Activated CD4-positive, alpha-beta T cell treated with anti-CD3 and anti-CD28 coated beads for 24 hours (primary cell): ENCODE measurements at places on chromosomes 7 and 10.

DNA sequence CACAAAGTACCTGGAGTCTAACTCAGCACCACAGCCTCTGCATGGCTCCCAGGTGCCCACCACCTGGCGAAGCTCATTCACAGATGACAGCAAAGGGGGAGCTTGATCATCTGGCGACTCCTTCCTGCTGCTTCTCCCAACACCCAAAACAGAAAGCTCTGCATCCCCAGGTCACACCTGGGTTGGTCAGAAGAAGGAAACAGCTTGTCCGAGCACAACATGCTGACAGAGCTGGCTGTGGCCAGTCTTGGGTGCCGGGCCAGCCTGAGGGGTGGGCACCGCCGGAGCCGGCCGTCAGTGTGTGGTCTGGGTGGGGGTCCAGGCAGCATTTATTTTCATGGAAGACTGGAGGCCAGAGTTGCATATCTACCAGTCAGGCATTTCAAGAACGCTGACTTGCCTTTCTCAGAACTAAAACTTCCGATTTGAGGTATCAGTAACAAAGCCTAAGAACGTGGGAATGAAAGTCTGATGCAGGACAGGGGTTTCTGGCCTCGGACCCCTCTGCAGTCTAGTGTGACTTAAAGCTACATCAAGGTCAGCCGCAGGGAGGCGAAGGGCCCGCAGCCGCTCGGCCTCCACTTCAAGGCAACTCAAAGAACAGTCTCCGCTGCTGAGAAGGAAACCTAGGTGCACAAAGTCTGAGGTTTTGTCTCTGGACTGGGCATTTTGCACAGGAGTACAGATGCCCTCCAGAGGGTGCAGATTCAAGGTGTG is 109.6 kb downstream of the CYTH3 start:
- no peak for DNase-seq

- no peak for DNase-seq
Measured at GRCh38 chr7:76009672-76010600, 15.5 kb upstream of the TMEM120A start.

DNA sequence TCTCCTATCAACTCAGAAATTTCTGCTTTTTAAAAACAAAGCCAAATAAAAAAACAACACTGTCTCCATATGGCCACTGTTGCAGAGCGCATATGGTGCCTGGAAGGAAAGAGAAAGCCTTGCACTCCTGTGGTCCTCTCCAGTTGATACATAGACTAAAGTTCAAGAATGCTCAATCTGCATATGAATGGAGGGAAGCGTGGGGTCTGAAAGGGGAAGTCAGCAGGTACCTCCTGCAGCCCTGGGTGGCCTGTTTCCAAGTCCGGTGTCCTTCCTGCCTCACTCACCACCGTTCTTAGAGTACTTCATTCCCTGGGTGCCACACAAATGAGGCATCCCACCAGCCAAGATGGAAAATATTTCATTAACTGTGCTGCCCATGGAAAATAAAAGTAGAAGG is 138.3 kb upstream of the PALS2 start:
- no peak for DNase-seq

GRCh38 chr7:151406886-151407583 is 2.8 kb downstream of the WDR86 start:
- DNase-seq: no peak

- DNase-seq: no peak
Measured at GRCh38 chr7:19427944-19428343, 280.9 kb downstream of the POLR1F start.

DNA sequence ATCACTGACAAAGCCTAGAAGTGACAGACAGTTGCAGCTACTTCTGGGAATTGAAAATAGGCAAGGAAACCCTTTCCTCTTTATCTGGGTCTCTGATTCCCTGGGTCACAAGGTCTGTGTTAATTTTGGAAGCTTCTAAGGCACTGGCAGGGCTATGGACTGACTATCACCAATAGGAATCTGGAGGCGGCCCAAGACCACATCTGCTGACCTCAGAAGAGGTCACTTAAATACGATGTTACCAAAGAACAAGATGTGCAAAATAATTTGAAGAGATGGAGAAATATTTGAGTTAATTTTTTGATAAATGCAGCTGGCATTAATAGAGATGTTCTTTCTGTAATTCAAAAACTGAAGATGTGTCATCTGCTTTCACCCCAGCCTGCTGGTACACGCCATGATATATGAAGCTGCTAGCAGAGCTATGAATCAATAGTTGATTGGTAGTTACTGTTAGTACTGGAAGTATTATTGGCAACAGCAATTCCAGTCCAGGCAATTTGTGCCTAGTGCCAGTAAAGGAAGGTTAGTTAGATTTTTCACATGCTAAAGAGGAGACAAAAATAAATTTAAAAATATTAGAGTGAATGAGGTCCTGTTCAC is 5.5 kb upstream of the STEAP4 start:
- no peak for DNase-seq

DNA sequence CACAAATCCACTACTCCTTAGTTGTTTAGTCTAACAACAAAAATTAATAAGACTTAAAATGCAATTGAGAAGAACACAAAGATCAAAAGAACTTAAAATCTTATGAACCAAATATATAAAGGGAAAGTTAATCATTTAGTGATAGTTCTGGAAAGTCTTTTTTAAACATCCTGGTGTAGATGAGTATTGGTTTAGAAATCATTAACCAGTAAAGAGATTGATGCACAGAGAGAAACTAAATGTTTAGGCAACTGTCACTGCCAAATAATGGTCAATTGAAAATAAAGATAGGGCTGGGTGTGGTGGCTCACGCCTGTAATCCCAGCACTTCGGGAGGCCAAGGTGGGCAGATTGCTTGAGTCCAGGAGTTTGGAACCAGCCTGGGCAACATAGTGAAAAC is 44.9 kb downstream of the SP8 start:
- no peak for DNase-seq

- DNase-seq: no peak
Measured at GRCh38 chr10:69496352-69497230, 45.3 kb downstream of the TSPAN15 start.

GRCh38 chr7:40996233-40996677 is 706.6 kb downstream of the INHBA start:
- DNase-seq: no peak

DNA sequence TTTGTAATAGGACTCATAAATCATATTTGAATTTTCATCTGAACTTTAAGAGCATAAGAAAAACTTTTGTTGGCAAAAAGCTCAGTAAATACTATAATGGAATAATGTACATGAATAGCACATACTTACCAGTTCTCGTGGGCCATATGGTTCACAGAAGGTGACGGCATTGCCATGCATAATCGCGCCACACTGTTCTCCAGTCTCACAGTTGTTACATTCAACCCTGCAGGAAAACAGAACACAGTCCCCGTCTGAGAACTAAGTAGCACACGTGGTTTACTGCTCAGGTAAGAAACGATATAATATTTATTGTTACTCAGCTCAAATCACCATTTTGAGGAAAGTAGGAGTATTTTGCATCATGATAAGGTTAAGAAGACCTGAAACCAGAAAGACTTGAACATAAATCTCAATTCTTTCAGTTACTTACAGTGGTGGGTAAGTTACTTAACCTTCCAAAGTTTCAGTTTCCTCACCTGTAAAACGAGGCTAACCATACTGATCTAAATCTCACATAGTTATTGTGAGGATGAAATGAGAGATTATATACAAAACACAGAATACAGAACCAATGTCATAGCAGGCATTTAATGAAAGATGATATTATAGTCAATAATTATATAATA is 261.4 kb downstream of the RELN start:
- no peak for DNase-seq

- no peak for DNase-seq
Measured at GRCh38 chr7:50268990-50269389, 35.5 kb upstream of the IKZF1 start.

- no peak for DNase-seq
Measured at GRCh38 chr7:101265622-101266516, 21.0 kb upstream of the FIS1 start.

- no peak for DNase-seq
Measured at GRCh38 chr10:58384095-58384494, 1.1 kb upstream of the TFAM start.

GRCh38 chr10:132570771-132571649 is 33.4 kb downstream of the INPP5A start:
- no peak for DNase-seq

- no peak for DNase-seq
Measured at GRCh38 chr7:15430911-15431310, 130.9 kb downstream of the AGMO start.

DNA sequence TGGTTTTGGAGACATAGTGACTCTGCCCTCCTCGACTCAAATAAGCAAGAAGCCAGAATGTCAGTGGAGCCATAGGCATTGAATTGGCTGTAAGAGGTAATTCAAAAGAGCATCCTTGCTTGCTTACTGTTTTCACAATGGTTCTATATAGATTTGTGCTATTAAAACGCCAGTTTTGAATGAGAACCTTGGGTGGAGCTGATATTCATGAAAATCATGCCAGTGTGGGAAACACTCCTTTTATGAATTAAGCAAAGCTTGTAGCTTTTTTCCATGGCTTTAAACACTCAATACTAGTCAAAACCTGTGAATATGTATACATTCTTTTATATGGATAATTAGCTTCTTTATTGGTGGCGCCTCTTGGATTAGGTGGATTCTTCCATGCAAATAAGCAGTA is 252.5 kb downstream of the SLC25A13 start:
- no peak for DNase-seq

GRCh38 chr7:22129819-22130580 is 184.3 kb upstream of the CDCA7L start:
- DNase-seq: no peak

DNA sequence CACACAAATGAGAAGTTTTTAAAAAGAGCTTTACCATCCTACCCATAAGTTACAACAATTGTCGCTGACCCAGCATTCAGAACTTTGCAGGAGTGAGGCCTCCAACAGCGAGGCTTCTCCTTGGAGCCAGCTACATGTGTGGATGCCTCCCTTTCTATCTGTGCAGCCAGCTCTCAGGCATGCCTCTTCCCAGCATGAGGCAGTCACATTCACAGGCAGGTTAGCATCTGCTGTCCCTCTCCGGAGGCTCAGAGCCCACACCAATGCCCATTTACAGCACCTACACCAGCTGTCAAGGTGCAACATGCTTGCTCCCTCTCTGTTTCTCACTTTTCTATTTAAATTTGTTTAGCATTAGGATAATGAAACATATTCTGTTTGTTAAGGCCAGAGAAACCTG is 278.7 kb upstream of the PODXL start:
- no peak for DNase-seq

DNA sequence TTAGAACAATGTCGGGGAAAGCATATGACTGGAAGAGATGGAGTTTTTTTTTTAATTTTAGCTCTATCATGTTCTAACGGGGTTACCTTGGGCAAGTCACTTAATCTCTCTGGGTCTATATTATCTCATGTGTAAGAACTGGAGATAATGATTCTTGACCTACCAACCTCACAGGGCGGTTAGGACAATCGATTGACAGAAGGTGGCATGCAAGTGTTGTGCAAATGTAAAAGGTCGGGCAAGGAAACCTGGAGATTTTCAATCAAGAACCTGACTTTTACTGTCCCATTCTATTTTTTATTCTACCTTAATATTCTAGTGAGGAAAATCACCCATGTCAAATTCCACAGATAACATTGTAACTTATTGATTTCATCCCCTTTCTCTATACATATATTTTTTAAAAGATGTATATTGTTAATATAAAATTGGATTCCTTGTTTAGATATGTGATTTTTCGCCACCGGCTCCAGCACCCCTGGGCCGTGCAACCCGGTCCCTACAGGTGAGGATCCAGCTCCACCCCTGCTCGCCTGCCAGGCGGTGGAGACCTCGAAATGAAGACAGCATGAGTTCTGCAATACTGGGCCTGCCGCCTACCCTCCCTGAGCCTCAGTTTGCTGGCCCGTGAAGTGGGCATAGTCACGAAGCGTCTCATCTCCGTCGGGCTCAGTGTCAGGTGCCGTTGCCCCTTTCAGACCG is 497.6 kb upstream of the PHF14 start:
- DNase-seq: no peak

DNA sequence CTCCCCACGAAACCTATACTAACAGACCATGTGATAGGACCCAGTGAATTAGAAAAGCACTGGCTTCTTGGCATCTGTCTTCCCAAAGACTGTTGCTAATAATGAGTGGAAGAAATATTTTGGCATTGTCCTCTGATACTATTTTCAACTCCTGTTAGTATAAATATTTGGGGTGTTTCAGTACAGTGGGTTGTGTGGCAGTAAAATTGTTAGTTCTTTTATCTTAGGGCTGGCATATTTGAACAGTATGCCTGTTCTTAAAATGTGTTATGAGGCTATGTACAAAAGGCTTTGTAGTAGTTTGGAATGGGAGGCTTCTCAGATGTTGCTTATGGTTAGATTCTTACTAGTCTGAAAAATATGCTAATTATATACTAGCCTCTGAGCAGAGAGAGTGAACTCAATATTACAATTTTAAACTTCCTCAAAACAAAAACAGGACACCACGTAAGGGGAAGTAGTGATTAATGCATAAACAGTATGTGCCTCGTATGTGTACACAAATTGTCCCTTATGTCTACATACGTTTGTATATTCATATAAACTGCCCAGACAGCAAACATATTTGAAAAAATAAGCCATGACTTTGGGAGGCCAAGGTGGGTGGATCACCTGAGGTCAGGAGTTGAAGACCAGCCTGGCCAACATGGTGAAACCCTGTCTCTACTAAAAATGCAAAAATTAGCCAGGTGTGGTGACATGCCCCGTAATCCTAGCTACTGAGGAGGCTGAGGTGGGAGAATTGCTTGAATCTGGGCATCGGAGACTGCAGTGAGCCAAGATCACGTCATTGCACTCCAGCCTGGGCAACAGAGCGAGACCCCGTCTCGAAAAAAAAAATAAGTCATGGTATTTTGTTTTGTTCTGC is 115.4 kb downstream of the ARID5B start:
- no peak for DNase-seq

- no peak for DNase-seq
Measured at GRCh38 chr10:116444527-116445142, 17.0 kb downstream of the PNLIPRP3 start.

DNA sequence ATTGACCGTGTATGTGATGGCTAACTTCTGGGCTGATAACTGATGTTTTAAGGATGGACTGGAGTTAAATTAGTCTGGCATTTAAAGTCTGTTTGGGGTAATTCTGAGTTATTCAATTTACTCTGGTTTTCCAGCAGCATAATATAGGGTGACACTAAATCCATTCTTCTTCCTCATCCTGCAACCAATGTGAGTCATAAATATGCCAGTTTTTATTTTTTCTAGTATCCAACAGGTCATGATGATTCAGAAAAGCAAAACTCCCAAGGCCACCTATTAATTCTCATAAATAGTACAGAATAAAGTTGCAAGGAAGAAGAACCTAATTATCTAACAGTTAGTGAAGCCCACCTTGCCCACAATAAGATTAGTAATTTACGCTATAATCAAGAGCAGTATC is 7.5 kb upstream of the EPHB6 start:
- DNase-seq: no peak

- DNase-seq: no peak
Measured at GRCh38 chr10:126073606-126074005, 177.2 kb downstream of the FANK1 start.

GRCh38 chr10:47136866-47137265 is 163.1 kb upstream of the GDF10 start:
- no peak for DNase-seq

DNA sequence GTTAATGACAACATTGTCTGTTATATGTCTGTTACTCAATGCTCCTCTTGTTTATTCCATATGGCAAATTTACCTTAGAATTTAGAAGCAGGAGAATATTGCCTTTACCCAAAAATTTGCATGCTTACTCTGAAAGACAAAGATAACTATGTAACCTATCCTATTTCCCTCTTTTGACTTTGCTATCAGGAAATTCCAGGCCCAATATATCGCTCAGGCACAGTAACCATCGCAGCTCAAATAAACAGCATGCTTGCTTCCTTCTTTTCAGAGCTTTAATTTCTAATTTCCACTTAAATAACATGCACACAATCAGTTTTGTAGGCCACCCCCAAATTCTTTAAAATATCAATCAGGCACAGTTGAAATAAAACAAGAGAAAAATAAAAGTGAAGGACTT is 57.8 kb downstream of the EBLN1 start:
- DNase-seq: no peak
